Effector memory CD4-positive, alpha-beta T cell (primary cell): ENCODE measurements at places on chromosomes 4 and X.

DNA sequence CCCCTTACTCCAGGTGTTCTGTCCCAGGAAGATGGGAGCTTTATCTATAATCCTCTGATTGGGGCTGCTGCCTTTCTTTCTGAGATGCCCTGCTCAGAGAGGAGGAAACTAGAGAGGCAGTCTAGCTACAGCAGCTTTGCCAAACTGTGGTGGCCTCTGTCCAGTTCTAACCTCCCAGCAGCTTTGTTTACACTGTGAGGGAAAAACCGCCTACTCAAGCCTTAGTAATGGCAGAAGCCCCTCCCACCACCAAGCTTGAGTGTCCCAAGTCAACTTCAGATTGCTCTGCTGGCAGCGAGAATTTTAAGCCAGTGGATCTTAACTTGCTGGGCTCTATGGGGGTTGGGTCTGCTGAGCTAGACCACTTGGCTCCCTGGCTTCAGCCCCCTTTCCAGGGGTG lies 394.9 kb upstream of the PABPC5 start:
- no peak for DNase-seq

DNA sequence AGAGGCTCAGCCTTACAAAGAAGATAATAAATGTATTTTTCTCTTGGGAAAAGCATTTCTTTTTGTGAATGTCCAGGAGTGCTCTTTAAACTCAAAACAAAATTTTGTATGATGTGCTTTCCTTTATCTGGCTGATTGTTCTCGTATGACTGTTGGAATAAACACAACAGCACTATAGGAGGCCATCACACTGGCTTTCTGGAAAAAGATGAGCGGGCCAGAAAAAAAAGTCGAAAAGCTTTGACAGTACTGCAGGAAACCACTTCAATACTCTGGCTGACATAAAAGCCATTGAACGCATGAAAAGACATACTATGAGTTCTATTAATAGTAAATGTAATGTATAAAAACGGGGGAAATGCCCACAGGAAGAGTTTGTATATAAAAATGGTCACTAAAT lies 64.7 kb upstream of the CTSO start:
- DNase-seq, result no peak

- DNase-seq, result no peak
Measured at GRCh38 chr4:169627307-169627706, 6.9 kb downstream of the CLCN3 start.

- DNase-seq, result no peak
Measured at GRCh38 chrX:111159232-111159631, 63.2 kb downstream of the PAK3 start.

DNA sequence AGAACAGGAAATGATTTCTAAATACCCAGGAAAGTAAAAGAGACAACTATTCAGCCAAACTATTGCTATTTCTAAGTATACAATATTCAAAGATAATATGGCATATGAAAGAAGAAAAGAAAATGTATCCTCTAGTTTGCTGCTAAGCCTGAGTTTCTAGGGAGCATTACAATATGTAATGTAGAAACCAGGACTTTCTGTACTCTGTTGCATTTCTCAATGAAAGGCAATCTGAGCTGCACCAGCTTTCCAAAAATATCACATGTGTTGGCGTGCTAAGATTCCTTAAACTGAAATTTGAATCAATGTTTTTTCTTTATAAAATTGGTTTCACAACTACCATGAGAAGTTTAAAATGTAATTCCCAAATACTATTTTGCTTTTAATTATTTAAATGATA lies 129.6 kb downstream of the ANK2 start:
- no peak for DNase-seq

- no peak for DNase-seq
Measured at GRCh38 chrX:16874458-16875095, 4.4 kb upstream of the RBBP7 start.

GRCh38 chrX:16155581-16156096 lies 11.6 kb upstream of the MAGEB17 start:
- no peak for DNase-seq

DNA sequence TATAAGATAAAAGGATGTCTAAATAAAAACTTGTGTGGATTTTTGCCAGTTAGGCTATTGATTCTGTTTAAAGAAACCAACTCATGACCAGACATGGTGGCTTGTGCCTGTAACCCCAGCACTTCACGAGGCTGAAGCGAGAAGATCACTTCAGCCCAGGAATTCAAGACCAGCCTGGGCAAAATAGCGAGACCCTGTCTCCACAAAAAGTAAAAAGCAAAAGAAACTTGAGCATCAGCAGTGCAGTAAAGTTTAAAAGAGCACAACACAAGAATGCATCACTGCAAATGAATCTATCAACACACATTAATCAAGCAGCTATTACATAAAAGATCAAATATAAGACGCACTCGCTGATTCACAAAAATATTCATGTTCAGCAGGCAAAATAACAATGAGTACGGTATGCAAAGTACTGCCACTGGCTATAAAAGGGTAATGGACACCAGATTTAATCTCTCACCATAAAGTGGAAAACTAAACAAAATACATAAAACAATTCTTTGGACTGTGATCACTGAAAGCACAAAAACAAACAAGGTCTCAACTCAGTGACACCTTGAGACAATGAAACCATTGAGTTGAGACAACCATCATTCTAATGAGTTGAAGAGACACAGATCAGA lies 41.3 kb downstream of the LRBA start:
- no peak for DNase-seq

DNA sequence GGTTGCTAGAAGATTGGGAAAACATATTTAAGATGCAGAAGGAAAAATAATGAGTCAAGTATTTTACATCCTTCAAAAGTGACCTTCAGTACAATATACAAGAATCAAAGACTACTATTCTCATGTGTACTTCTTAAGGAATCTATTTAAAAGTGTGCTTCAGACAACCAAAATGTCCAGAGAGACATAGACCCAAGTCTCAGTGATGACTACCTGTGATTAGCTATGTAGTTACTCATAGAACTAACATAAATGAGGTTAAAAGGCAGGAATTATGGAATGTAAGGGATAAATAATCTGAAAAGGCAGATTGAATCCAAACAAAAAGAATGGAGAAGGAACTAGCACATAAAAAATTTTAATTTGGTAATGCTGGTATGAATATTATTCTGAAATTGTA lies 634.7 kb upstream of the FAM241A start:
- DNase-seq, result no peak

DNA sequence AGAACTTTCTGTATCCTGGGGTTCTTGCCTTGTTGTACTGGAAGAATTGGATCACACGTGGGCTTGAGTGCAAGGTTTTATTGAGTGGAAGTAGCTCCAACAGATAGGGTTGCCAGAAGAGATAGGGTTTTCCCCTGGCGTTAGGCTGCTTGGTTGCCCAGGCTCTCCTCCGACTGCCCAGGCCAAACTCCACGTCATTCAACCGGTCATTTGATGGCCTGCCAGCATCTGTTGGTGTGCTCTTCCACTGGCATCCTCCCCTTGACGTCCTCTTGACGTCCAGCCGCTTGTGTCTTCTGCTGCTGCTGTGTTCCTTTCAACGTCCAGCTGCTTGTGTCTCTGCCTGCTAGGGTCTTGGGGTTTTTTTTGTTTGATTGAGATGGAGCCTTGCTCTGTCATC lies 340.3 kb upstream of the ZCCHC13 start:
- DNase-seq, result no peak

- DNase-seq, result no peak
Measured at GRCh38 chr4:98166025-98166730, 22.9 kb upstream of the STPG2 start.

- no peak for DNase-seq
Measured at GRCh38 chr4:139740121-139740520, 74.5 kb downstream of the MGST2 start.

DNA sequence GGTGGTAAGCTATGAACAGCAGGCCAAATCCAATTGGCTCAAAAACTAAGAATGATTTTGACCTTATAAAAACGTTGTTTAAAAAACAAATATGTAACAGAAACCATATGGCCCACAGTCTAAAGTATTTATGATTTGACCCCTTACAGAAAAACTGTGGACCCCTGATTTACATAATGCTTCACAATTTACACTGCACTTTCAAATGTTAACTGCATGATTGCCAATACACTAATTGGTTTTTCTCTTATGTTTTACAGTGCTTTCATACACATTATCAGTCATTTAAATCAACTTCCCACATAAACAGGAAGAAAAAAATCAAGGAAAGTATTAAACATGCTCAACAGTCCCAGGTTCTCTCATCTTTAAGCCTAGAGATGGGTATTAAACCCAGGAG lies 262.6 kb downstream of the CHIC1 start:
- DNase-seq, result no peak

- DNase-seq, result no peak
Measured at GRCh38 chr4:118783887-118784286, 52.0 kb downstream of the SEC24D start.

- no peak for DNase-seq
Measured at GRCh38 chrX:126967225-126967624, 147.7 kb downstream of the PRR32 start.

- DNase-seq, result no peak
Measured at GRCh38 chr4:13102092-13102742, 381.9 kb downstream of the RAB28 start.

GRCh38 chr4:7661846-7662506 lies 227.2 kb upstream of the PSAPL1 start:
- DNase-seq, result no peak

DNA sequence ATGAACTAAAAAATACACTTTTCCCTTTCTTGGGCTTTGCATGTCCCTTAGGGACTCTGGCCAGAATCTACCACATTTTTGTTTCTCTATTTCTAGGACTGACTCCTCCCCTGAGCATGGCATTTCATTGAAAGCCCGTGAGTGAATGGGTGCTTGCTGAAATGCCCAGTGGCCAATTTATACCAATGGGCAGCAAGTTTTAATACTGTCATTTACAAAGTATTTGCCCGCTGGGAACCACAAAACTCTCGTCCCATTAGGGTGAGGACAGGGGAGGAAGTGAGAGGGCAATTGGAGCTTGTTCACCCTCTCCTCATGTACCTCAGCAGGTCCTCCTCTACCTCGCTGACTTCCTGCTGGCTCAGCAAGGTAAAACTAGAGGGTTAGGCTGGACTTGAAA lies 1.1 kb downstream of the SRPX2 start:
- no peak for DNase-seq

DNA sequence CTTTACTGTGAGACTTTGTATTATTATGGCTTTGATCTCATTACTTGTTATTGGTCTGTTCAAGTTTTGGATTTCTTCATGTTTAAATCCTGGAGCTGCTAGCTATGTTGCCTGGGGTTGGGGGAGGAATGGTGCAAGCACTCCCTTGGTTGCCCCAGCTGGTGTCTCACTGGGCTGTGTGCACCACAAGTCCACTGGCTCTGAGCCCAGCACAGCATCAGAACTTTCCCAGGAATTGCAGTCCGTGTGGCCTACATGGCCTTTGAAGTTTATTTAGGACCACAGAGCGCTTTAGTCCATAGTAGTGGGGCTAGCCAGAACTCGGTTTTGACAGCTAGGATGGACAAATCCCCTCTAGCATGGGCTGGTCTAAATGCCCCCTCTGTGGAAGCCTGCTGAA lies 278.8 kb upstream of the RPS6KA3 start:
- no peak for DNase-seq

DNA sequence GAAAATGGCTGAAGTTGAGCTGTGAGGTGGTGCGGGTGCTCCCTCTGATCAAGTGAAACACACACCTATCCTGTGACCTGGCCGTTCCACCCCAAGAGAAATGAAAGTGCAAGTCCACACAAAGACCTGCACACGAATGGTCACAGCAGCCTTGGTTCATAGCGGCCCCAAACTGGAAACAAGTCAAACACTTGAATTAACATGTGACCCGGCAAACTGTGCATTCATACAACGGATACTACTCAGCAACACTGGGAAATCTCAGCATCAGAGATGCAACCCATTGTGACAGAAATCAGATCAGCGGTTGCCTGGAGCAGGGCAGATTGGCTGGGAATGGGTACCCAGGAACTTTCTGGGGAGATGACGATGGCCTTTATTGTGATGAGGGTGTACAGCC lies 7.6 kb downstream of the G6PD start:
- DNase-seq, result no peak

DNA sequence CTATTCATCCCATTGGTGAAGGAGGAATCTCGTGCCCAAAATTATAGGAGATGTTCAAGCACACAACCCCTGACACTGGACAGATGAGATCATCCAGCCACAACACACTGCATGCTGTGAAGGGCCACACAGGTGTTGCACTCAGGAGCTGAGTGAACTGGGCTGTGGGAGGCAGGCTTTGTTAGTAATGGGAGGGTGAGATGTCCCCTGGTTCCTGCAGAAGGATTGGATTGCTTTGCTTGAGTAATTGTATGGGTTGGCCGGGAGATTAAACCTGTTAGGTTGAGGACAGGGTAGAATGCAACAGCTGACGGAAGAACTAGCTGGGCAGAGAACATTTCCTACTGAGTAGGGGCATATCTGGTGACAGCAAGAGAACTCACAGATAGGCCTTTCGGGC lies 152.2 kb downstream of the TACR3 start:
- no peak for DNase-seq

- DNase-seq, result no peak
Measured at GRCh38 chr4:174579421-174579820, 57.1 kb upstream of the HPGD start.
